ENCODE measurements at places on chromosomes 2 and 18. TPM values are rescaled to one million over a fixed set of nuclear protein-coding genes. Genes with fewer than 3 reads are reported as not detected.

DNA sequence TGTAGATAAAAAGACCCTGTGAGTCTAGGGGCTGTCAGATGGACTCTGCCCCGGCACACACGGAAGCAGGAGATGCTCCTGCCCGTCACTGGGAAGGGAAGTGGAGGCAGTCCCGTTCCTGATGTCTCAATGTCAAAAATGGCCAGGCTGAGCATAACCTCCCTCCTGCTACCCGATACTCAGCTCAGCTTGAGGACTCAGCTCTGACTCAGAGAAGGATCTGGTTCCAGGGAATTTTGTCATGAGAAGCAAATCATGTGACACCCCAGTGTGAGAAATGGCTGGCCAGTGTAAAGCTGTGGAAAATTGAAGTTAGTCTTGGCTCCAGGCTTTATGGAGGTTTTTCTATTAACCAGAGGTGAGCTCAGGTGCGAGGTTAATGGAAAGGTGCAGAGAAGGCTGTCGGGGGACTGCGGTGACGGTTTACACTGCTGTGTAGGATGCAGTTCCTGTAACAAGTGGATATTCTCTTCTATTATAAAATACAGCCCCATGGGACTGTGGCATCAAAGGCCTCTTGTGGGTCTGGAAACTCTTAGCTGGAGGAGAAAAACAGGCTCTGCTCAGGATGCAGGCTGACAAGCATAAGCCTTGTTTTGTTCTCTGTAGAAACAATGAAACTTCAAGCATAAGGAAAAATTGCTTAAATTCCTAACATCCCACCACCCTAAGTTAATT lies 24.7 kb upstream of the AGAP1 start:
- no peak for DNase-seq

DNA sequence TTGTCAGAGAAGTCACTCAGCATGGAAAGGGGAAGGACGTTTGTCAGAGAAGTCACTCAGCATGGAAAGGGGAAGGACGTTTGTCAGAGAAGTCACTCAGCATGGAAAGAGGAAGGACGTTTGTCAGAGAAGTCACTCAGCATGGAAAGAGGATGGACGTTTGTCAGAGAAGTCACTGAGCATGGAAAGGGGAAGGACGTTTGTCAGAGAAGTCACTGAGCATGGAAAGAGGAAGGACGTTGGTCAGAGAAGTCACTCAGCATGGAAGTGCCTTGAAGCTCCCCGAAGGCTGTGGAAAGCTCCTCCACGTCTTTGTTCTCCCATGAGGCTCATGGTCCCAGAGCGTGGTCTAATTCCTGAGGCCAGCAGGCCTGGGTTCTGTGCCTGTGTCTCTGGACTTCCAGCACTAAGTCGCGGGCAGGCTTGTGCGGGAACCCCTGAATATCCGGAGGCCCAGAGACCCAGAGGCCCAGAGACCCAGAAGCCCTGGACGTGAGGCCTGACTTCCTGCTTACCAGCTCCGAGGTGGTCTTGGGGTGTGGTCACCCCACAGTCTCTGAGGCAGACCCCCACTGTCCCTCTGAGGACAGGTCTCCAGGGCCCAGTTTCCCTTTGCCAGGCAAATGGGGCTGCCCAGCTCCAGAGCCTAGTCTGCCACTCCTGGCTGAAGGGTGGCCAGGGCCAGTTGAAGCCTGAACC lies 70.4 kb upstream of the TWIST2 start:
- DNase-seq = no peak

DNA sequence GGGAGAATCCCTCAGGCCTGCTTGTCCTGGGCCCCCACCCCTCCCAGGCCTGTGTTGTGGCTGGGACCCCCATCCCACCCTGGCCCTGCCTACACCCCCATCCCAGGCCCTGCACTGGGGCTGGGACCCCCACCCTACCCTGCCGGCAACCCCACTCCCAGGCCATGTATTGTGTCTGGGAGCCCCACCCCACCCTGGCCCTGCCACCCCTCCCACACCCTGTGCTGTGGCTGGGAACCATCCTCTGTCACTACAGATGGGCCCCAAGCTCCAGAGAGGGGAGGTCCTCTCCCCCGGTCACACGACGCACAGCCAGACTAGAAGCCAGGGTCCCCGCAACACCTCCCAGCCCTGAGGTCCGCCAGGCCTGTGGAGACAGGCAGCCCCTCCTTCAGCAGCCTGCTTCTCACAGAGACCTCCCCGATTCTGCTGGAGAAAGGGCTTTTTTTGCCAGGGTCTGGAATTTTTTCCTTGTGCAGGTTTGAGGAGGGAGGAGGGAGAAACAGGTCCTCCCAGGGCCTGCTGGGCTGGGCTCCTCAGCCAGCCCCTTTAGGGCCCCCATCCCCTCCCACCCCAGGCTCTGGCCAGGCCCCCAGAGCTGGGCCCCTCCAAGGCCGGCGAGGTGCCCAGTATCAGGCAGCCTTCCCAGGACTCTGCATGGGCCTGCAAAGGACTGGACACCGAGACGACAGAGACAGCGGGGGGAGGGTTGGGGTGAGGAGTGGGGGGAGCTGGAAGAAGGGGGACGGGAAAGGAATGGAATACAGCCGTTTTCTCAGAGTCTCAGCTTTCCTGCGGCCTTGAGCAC lies 28.0 kb downstream of the KIF1A start:
- no peak for DNase-seq

DNA sequence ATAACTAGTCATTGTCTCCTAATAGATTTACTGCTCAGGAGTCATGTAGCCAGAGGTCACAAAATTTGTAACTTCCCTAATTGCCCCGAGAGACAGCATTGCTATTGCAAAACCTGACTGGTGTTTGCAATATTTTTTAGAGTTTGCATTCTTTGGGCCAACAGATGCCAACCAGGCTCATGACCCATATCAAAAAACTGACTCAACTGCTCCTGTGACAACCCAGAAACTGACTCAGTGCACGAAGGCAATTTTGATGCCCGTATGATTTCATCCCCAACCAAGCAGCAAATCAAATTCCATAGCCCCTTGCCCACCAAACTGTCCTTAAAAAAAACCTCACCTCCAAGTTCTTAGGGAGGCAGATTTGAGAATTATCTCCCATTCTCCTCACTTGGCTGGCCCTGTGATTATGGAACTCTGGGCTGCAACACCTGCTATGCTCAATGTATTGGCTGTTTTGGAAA lies 951.3 kb downstream of the TSN start:
- peak; percentile 69 for DNase-seq

The COX5B gene
- total RNA-seq = 215 TPM

GRCh38 chr18:32437100-32437834 lies 33.4 kb downstream of the GAREM1 start:
- DNase-seq = no peak

The ANKRD30B gene
- total RNA-seq = not detected

The CNNM4 gene
- 3.4 TPM for total RNA-seq

GRCh38 chr2:37919631-37920032 lies 5.5 kb upstream of the RMDN2 start:
- DNase-seq = peak; percentile 71

- DNase-seq = no peak
Measured at GRCh38 chr18:41872206-41872605, 82.8 kb upstream of the PIK3C3 start.

GRCh38 chr18:39485696-39486095 lies 1920.1 kb upstream of the CELF4 start:
- DNase-seq = no peak

- DNase-seq = no peak
Measured at GRCh38 chr2:7655629-7656028, 738.4 kb downstream of the RNF144A start.

GRCh38 chr18:9925369-9925768 lies 11.6 kb downstream of the VAPA start:
- DNase-seq = no peak

The RNU2-63P gene
- 1.7 TPM for total RNA-seq

GRCh38 chr2:33606100-33606499 lies 7.0 kb upstream of the FAM98A start:
- DNase-seq = no peak

- no peak for DNase-seq
Measured at GRCh38 chr18:24976502-24976901, 375.5 kb downstream of the ZNF521 start.

DNA sequence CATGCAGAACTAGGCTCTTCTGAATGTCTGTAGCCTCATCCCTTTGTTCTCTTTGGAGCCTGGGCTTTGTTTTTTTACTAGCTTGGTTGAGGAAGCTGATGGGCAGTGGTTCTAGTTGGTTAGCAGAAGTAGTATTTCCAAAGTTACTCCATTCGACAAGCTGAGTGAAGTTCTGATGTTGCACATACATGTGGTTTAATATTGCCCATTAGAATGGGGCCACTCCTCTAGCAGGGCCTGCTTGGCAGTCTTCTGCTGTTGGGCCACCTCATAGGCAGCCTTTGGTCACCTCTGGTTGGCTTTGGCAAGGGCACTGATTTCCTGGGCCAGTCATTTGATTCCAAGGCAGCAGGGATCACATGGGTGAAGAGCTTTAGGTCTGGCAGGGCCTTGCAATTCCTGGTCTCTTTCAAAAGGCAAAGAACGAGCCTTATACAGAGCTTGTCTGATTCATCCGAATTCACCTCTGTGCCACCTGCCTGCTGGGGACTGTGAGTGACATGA lies 2.5 kb downstream of the RPIA start:
- peak; percentile 83 for DNase-seq

DNA sequence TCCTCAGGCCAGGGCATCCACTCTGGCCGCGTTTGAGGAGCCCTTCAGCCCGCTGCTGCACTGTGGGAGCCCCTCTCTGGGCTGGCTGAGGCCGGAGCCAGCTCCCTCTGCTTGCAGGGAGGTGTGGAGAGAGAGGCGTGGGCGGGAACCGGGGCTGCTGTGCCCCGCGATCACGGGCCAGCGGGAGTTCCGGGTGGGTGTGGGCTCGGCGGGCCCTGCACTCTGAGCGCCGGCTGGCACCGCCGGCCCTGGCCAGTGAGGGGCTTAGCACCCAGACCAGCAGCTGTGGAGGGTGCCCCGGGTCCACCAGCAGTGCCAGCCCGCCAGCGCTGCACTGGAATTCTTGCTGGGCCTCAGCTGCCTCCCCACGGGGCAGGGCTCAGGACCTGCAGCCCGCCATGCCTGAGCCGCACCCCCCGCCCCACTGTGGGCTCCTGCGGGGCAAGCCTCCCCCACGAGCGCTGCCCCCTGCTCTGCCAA lies 1.9 kb upstream of the ABHD3 start:
- DNase-seq = no peak

- no peak for DNase-seq
Measured at GRCh38 chr18:10100196-10100595, 186.4 kb downstream of the VAPA start.

The CDH20 gene
- not detected for total RNA-seq

DNA sequence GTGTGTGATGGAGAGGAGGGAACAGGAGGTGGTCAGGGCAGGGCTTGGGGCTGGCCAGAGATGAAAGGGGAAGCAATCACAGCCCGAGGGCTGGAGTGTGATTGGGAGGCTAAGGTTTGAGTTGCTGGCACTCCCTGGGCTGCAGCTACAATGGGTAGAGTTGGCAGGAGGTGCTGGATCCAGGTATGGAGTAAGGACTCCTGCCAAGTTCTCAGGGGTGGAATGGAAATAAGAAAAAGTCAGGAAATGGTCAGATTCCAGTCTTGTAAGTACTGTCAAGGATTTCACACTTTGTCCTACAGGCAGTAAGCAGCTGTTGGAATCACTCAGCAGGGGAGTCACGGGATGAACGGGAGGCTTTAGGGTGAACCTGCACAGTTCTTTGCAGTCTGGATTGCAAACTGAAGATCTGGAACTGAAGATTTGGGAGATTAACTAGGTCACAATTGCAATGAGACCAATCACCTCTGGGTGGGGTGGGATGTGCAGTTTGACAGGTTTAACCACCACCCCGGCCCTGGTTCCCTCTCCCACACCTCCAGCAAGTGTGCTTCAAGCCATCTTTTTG lies 10.9 kb upstream of the INPP5D start:
- DNase-seq = no peak

DNA sequence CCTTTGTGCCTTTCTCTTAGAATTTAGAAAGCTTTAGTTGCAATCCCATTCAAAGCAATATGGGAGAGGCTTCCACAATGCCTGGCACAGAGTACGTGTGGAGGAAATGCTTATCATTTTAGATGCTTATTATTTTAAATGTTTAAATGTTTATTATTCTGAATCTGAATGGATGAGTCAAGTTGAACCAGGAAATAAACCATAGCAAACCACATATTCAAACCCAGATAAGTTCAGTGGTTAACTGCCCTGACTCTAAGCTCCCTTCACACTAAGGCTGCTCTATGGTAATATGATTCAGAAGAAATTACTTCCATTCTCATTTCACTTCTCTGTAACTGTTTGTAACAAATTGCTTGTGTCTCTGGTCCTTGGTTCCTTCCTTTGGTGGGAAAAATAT lies 5.2 kb upstream of the PPP4R1 start:
- no peak for DNase-seq

DNA sequence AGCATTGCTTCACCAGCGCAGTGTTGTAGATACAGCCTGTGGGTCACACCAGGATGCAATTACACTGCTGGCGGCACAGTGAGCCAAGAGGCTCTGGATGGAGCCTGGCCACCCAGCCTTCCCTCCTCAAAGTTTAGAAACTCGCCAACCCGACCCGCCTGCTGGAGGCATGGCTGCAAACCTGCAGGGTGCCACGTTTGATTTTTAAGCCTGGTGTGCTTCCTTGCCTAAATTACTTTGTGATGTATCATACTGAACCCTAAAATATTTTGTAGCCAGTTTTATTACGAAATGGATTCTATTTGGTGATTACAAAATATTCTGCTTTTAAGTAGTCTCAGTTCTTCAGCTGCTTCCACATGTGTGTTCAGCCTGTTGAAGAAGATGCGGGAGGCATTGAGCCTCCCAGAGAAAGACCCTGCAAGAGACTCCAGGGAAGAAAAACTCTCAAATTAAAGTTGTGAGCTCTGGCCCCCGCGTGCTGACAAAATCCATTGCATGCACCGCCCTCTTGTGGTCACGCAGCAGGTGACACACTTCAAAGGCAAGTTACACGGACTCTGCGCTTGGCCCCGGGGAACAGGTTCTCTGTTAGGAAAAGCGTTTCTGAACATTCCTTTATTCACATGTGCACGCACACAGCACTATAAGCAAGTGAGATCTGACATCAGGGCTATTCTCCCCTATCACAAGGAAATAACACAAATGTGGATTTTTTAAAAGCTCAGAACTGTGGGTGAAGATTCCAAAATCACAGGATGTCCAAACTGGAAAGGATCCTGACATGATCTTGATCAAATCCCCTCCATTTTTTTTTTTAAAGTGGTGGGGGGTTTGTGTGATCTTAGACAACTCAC lies 63.0 kb upstream of the TWIST2 start:
- DNase-seq = peak; percentile 63

- no peak for DNase-seq
Measured at GRCh38 chr2:173941567-173941966, 23.6 kb downstream of the SP3 start.

DNA sequence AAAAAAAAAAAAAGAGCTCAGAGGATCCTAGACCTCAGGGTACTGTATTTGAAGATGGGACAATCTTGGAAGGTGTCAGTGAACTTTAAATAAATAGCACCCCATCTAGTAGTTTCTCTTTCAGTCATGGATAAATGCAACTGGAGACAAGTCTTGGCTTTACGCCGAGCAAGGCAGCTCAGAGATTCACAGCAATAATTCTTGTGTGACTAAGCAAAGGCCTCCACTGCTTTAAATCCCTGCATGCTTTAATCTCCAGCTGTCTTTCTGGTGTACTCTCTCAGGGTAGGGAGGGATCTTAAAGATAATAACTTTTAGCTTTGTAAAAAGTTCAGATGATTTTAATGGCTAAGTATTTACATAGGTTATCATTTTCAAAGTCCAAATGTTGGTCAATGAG lies 36.3 kb downstream of the NRXN1 start:
- DNase-seq = no peak

GRCh38 chr2:23835423-23835822 lies 91.5 kb downstream of the ATAD2B start:
- DNase-seq = no peak

The ALPP gene
- 0.20 TPM for total RNA-seq

The TSGA10 gene
- total RNA-seq = 4.3 TPM

GRCh38 chr18:3597409-3598357 lies 147.7 kb downstream of the TGIF1 start:
- DNase-seq = no peak

GRCh38 chr2:72821118-72821517 lies 4.7 kb downstream of the EXOC6B start:
- DNase-seq = no peak

Measured in left lobe of liver (tissue), 2 donors.